Muscle of leg (tissue), 16 donors: ENCODE measurements at places on chromosomes 5 and 9. TPM values are rescaled to one million over a fixed set of nuclear protein-coding genes. Genes with fewer than 3 reads are reported as not detected.

The ZNF366 gene
- total RNA-seq: 2.1 TPM

The SPTAN1 gene
- 227 TPM for total RNA-seq

DNA sequence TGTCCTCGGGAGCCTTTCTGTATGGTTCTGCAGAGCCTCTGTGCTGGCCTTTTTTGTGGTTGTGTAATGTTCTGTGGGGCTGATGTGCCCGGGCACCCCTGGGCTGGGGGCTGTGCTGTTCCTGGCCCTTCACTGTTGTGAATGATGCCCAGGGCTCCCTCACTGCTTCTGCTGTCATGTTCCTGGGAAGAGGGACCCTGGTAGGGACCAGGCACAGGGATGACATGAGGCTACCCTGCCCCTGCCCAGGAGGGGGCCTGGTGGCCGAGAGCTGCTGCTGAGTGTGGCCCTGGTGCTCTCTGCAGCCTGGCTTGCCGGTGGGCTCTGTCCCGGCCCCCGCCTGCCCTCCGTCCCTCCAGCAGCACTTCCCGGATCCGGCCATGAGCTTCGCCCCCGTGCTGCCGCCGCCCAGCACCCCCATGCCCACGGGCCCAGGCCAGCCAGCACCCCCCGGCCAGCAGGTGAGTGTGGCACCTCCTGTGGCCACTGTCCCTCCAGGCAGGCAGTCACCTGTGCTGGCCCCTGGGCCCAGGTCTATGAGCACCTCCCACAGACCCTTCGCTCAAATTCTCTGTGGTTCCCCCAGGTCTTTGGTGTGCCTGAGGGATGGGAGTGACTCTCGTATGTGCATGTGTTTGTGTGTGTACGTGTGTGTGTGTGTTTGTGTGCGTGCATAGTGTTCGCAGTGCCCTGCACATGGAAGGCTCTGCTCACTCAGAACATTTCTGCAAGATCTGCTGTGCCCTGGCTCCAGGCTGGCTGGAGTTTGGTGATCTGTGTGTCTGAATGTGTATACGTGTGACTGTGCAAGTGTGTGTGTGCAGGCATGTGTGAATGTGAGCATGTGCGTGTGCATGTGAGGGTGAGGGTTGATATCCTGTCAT lies 72.3 kb downstream of the WNK2 start:
- DNase-seq: no peak

GRCh38 chr9:13993632-13994185 lies 320.2 kb downstream of the NFIB start:
- peak; percentile 83 for DNase-seq

- no peak for DNase-seq
Observed at GRCh38 chr5:5422819-5423515, 490 bp downstream of the ICE1 start.

The CATSPER3 gene
- total RNA-seq: 0.31 TPM

GRCh38 chr5:4124221-4124970 lies 528.8 kb downstream of the IRX1 start:
- no peak for DNase-seq

GRCh38 chr9:130118841-130119518 lies 53.2 kb upstream of the NCS1 start:
- peak; percentile 93 for DNase-seq

- DNase-seq: no peak
Observed at GRCh38 chr9:126864771-126865170, 4.3 kb downstream of the ZBTB34 start.

DNA sequence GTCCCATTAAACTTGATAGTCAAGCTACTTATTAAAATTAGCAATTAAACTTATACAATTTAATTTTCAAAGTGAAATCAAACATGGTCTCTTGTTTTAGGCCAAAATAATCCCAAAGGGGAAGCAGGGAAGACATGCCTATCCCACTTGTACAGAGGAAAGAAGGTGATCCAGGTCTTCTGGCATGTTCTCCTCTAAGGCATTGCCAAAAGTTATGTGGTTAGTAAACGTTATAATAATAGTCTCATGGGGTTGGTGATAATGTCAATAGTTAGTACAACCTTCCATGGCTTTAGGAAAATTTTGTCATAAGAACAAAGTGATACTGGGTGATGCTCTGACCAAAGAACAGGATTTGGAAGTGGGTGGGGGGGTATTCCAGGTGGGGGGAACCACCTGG lies 52.8 kb downstream of the ROR2 start:
- DNase-seq: no peak

- DNase-seq: no peak
Observed at GRCh38 chr5:152499814-152500535, 94.9 kb upstream of the NMUR2 start.

DNA sequence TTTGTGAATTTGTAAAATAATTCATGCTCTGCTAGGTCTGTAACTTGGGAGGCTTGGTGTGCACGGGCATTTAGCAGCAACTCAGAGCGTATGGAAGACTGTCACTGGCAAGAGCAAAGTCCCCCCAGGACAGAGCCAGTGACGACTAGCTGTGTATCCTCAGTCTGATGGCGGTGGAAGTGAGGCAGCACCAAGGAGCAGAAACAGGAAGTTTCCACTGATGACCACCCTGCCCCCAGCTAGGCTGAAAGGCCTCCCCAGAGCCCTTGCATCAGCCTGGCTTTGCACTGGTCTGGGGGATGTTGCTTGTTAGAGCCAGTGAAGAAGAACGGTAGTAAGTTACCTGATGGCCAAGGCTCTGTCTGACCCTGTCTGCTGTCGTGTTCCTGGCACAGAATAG lies 66.8 kb upstream of the ABL1 start:
- DNase-seq: peak; percentile 46

The PCDHB10 gene
- total RNA-seq: 2.1 TPM

DNA sequence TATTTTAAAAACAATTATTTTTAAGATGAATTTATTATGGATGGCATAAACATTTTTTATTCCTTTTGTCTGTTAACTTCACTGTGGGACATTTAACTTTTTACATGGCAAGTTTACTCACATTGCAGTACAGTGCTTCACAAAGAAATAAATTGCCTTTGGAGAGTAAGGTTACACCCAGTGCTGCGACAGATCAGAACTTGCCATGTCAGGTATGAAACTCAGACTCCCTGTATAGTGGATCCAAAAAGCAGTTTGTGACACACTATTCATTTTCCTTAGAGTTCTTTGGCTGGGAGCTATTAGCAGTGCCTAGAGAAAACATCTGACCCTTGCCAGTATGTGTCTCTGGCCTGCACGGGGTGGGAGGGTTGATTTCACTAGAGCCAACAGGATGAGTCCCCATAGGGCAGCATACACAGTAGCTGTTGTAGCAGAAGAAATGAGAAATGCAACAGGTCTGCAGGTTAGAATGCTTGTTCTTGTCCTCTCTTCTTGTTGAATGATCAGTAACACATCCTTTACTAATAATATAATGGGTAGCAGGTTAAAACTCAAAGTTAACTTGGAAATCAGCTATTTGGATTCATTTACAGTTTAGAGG lies 42.9 kb downstream of the STARD4 start:
- no peak for DNase-seq

The ANKRD31 gene
- total RNA-seq: 0.27 TPM

GRCh38 chr9:119559056-119559455 lies 189.8 kb upstream of the BRINP1 start:
- DNase-seq: no peak

DNA sequence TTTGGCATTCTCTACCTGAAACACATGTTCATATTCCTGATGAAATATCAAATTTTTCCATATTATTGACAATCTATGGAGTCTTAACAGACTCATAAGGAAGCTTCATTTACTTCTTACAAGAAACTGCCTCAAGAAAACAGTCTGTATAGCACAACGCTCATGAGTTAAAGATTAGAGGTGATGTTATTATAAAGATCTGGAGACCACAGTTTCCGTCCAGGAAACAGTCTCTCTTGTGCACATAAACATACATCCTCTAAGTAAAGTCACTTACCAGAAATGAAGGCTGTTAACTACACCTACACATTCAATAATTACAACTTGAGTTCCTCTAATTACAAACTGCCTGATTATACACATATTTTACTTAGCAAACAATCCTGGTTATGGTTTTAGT lies 86.9 kb downstream of the RAPGEF6 start:
- no peak for DNase-seq

- no peak for DNase-seq
Observed at GRCh38 chr5:27821681-27822080, 783.3 kb upstream of the CDH9 start.

DNA sequence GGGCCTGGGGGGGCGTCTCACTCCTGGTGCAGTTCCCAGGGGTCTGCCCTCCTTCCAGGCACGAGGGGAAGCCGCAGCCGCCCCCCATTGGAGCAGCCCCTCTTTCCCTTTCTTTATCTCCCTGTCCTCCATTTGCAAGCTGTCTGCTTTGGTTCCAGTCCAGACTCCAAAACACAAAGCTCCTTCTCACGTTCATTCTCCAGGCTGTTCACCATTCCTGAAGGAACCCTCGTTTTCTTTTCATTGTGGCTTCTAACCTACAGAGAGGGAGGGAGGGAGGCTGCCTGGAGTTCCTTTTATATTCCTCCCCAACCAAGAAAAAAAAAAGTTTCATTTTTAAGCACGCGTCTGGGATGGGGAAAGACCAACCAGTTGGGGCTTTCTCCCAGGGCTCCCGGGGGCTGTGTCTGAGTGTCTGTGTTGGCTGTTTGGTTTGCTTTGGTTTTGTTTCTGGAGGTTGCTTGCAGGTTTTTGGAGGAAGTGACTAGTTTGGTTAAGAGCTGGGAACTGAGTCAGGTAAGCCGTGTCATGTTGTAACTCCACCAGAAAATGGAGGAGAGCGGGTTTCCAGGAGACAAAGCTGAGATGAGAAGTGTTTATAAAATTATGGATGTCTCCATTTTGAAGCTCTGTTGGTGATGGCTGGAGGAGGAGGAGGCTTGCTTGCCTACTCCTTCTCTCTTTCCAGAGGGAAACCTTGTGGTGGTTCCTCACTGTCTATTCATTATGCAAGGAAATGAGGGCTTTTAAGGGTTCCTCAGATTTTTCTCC lies 1.6 kb downstream of the ZNF462 start:
- DNase-seq: peak; percentile 80

DNA sequence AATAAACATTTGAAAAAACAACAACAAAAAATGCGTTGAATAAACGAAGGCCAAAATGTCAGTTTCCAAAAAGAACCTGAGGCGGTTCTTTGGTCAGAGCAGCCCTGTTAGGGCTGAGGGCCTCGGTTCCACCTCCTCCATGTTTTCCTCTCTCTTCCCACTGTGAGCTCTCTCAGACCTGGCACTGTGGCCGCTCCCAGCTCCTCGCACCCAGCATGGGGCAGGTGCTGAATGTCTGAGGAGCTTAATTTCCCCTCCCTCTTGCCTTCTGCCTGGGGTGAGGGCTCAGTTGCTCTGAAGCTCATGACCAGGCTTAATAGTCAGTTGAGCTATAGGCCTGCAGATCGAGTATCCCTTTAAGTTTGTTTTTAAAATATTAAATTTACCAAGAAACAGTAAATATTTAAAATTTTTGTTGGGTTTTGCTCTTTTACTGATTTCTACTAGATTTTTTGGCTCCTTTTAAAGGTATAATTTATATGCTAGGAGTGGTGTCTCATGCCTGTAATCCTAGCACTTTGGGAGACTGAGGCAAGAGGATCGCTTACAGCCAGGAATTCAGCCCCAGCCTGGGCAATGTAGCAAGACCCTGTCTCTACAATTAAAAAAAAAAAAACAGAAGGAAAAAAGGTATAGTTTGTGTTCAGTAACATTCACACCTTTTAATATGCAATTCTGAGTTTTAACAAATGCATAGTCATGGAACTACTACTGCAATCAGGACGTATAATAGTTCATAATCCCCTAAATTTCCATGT lies 28.1 kb downstream of the DAPK1 start:
- DNase-seq: no peak

The ACOT12 gene
- total RNA-seq: 0.18 TPM

The ZNF883 gene
- 4.6 TPM for total RNA-seq

GRCh38 chr5:33734537-33734936 lies 157.3 kb downstream of the ADAMTS12 start:
- DNase-seq: peak; percentile 78

DNA sequence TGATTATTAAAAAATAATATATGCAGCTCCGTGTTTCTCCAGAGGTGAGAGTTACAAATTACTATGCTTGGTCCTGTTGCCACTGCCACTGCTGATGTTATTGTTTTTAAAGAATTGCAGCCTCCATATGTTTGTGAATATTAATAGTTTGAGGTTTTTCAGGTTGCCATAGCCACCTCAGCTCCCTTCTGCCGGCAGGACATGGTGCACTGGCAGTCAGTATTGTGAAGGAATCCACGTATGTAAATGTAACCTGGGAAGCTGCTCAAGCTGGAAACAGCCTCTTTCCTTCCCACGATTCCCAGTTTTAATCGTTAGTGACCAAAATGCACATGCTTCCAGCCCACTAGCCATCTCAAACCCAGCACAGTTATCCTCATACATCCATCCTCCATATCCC lies 184.4 kb upstream of the CCNG1 start:
- DNase-seq: no peak

- DNase-seq: peak; percentile 14
Observed at GRCh38 chr5:109038209-109038840, 290.6 kb downstream of the FER start.

The IL9 gene
- not detected for total RNA-seq

DNA sequence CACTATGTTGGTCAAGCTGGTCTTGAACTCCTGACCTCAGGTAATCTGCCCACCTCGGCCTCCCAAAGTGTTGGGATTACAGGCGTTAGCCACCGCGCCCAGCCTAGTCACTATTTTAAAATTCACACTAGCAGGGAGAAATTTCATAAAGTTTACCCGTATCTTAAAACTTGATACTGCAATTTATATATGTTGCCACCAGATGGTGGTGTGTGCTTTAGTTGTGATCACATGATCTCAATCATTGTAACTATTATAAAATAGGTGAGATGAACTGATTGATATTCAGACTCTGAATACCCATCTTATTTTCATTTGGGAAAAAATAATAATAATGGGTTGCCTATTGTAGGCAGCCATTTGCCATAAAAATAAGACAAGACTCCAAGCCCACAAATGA lies 1330.4 kb upstream of the WWC1 start:
- DNase-seq: no peak

The ANKRD18B gene
- 1.2 TPM for total RNA-seq

GRCh38 chr9:129347316-129348120 lies 169.5 kb upstream of the IER5L start:
- no peak for DNase-seq

The ECM2 gene
- 16.0 TPM for total RNA-seq

DNA sequence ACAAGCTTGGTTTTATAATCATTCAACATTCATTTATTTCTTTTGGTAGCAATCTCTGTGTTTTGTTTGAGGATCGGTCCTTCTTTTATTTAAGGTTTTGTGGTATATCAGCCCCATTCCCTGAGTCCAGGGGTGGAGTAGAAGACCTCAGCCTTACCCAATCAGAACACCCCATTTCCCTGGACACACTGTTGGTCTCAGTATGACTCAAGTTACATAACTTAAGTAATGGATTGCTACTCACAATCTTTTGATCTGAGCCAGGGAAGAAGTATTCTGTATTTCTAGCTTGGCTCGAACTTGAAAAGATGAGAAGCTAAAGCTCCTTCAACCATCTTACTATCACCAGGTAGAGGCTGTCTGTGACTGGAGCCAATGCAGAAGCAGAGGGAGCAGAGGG lies 175.2 kb upstream of the HAPLN1 start:
- DNase-seq: no peak

The MYOT gene
- 125 TPM for total RNA-seq

The CAVIN4 gene
- total RNA-seq: 182 TPM

The PCDHA1 gene
- total RNA-seq: 0.04 TPM

- DNase-seq: no peak
Observed at GRCh38 chr9:131160416-131161112, 35.2 kb downstream of the NUP214 start.
